ENCODE measurements at places on chromosomes 16 and 17.

GRCh38 chr17:15233022-15233805, 31.9 kb downstream of the PMP22 start:
- DNase-seq = peak; percentile 82

DNA sequence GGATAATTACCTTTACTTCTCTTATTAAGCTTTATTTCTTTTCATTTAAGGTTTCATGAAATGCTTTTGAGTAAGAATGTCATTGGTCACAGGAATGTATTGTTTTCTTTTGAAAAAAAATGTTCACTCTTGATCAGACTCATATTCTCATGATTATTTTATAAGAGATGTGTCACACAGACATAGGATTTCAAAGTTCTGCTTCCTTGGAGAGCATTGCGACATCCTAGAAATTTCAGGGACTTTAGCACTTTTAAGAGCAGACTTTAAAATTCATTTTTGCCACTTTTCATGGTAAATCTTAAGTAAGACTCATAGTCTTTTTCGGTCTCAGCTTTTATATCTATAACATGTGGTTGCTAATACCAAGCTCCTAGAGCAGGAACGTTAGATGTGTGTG, 314.7 kb downstream of the CDH8 start:
- no peak for DNase-seq

DNA sequence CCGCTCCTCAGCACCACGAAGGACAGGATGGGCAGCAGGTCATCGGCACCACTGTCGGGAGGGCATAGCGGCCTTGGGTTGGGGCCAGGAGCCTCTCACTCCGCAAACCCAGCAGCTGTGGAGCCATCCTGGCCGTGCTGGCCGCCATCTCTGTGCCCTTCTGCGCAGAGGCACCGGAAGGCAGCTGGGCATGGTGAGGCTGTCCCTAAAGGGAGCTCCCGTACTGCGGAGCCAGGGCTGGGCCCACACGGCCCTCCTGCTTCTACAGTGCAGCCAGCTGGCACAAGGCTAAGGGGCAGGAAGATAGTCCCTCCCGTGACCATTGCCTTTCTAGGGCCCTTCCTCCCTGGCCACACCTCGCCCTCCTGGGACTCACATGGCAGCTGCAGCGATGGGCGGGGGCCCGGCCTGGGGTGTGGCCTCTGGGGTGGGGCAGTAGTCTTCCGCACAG, 7.0 kb upstream of the SPATA2L start:
- peak; percentile 23 for DNase-seq

DNA sequence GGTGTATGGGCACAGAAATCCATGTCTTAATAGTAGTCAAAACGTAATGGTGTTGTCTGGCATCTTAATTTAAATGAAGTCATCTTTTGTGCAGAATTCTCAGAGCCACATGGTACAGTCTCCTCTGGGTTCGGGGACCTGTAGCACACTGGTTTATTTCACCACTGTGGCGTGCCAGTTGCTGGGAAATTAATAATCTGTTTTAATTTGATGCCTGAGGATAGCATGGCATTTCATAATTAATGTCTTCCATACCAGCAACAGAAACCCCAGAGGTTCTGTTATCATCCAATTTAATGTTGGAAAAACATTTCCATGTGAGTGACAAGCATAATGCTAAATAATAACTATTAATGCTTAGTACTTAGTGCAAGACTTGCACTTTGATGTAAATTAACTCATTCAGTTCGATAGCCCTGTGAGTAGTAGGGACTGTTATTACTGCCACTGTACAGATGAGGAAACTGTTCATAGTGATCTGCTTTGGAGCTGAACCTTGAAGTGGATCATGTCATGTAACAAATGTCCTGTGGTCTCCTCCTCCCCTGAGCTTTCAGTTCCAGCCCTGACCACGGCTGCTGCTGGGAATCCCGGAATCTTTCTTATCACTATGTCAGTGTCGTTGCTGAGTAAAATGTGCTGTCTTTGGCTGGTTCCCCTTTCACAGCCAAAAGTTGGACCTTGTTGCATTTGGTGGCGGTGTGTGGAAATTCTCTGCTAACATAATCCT, 51.2 kb downstream of the SNX29 start:
- DNase-seq = no peak

GRCh38 chr16:49854188-49854795, 1.6 kb downstream of the ZNF423 start:
- no peak for DNase-seq

DNA sequence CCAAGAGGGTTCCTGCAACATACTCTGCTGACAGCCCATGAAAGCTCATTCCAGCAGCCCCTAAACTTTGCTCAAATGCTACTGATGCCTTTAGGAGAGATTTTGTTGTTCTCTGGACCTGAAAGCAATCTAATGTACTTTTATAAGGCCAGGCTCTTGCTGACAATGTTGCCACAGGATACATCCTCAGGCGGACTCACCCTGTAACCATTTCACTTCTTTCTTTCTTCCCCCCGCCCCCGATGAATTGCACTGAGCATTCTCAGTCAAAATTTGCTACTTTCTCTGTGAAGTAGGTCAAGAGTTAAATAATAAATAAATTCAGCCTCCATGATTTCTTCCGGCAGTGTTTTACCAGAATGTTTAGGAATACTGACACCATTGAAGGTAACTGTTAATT, 1.5 kb downstream of the GAS7 start:
- no peak for DNase-seq

- no peak for DNase-seq
These were observed 55.9 kb downstream of the NXN start for GRCh38 chr17:923633-924032.

- no peak for DNase-seq
These were observed 2.0 kb upstream of the ABCC3 start for GRCh38 chr17:50632637-50633036.
